ENCODE measurements at places on chromosomes 13 and 19.
A peak's percentile ranks its signal among the peaks of the same experiment; 100 is the strongest.

DNA sequence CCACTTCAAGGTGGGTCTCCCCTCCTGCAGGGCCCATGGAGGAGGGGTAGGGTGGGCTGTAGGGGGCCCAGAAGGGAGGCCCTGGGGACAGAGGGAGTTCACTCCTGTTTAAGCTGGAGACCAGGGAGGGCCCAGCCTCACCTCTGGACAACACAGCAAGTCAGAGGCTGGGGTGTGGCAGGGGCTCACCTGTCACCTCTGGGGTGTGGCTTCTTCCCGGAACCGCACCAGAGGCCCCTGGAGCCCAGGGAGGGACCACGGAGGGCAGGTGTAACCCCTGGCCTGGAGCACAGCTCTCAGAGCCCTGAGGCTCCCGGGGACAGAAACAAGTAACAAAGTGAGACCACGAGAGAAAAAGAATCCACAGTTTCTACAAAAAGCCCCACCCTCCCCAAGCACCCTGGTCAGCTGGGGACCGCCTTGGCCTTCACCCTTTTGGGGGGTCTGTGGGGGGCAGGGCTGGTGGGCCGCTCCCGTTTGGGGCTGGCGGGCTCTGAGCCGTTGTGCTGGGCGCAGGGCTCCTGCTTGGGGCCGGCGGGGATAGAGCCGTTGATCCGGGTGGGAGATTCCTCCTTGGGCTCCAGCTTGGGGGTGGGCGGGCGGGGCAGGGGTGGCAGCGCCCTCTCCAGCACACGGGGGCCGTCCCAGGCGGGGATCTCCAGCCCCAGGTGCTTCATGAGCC lies 8.0 kb downstream of the SIRT6 start:
- DNase-seq: no peak

- DNase-seq: no peak
These were observed 134.8 kb downstream of the B3GLCT start for GRCh38 chr13:31334547-31334946.

DNA sequence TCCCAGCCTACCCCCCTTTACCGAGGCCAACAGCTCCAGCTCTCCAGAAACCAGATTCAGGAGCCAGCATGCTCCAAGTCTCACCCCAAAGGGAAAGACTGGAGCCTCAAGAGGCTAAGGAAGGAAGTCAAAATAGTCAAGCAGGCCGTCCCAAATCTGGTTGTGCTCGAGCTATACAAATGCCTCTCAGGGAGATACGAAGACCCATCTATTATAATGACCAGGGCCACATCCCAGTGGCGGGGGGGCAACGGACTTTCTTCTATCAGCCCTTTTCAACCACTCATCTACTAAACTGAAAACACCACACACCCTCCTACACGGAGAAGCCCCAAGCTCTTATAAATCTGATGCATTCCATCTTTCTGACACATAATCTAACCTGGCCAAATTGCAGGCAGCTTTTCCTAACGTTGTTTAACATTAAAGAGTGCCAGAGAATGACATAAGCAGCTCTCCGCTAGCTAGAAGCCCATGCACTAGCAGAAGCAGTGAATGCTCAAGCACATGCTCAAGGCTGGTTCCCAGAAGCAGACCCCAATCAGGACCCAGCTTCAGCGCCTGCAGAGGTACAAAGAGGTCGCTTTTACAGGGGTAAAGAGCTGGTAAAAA lies 104.6 kb upstream of the ZNF98 start:
- DNase-seq: no peak

GRCh38 chr19:19538061-19538784 lies at the start of gene CILP2:
Gene CILP2 (plus strand): TSS chr19:19538265. CDS start chr19:19538350, 85 bp downstream.
- DNase-seq: peak; percentile 45

DNA sequence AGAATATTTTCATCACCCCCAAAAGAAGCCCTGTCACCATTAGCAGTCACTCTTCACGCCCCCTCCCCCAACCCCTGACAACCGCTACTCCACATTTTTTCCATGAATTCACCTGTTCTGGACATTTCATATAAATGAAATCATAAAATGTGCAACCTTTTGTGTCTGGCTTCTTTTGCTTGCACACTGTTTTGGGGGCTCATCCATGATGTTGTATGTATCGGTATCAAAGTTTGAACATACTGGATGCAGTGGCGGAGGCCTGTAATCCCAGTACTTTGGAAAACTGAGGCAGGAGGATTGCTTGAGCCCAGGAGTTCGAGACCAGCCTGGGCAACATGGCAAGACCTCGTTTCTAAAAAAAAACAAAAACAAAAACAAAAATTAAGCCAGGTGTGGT lies 7.2 kb downstream of the GADD45B start:
- DNase-seq: no peak

GRCh38 chr19:33297401-33298145 lies 4.8 kb downstream of the CEBPA start:
- DNase-seq: no peak

DNA sequence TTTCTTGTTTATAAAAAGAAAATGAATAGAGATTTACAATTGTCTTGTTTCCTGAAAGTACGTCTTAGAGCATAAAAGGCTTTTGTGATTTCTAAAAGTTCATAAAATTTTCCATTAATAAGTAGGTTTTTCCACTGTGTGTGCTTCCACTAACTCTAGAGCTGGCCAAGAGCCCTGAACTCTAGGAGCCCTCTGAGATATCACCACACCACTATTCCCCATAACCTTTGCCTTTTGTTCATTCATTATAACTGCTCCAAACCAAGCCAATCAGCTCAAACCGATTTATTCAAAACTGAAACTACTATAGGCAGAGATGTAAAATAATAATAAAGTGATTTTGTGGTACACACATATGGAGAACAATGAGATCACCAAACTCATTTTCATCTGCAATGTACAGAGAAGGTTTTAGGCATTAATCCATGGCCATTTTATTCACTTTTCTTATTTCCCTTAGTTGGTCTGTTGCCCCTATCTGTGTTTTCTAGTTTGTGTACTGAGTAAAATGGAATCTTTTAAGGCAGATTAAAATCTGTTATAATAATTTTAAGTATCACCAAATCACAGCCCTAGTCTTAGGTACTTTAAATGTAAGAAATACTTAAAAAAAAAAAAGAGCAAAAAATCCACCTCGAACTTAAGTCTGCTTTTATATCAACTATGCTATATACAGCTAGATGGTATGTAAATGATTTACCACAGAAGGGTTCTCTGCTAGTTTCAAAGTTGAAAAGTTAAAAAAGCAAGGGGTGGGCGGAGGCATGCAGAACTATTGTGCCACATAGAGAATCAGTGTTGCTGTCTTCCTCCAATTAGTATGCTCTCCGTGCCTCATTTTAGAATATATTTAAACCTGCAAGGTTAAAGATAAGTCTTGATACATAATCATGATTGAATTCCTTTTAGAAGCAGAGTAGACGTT lies 311.3 kb downstream of the KLF12 start:
- DNase-seq: no peak

GRCh38 chr19:40896418-40896796 lies 14.4 kb upstream of the CYP2A7 start:
- DNase-seq: no peak

- DNase-seq: peak; percentile 64
These were observed at the start of gene ZNF69 for GRCh38 chr19:11887611-11888531. Gene ZNF69 (plus strand): TSS chr19:11887782. CDS start chr19:11887924, 142 bp downstream.

DNA sequence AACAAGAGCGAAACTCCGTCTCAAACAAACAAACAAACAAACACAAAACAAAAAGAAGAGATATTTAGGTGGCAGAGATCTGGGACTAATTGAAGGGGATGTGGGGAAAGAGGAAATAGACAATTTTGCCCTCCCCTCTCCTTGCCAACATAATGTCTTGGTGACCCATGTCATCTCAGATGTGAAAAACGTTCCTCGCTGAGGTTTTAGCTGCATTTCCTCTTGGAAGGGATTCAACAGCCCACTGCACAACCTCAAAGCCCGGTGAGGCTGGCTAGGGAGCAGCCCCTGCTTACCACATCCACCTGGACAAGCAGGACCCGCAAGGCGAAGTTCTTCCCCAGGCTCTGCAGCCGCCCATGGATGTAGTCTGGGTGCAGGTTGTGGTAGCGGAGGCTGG lies 4.9 kb downstream of the ERCC1 start:
- no peak for DNase-seq

DNA sequence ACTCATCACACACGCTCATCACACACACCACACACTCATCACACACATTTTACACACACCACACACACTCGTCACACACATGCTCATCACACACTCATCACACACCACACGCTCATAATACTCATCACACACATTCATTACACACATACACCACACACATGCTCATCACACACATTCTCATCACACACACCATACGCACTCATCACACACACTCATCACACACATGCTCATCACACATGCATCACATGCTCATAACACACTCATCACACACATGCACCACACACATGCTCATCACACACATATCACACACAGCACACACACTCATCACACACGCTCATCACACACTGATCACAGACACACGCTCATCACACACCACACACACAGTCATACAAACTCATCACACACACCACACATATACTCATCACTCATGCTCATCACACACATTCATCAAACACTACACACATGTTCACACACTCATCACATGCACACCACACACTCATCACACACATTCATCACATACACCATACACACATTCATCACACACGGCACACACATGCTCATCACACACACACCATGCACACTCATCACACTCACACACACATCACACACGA lies 247.1 kb upstream of the SGCG start:
- DNase-seq: no peak

DNA sequence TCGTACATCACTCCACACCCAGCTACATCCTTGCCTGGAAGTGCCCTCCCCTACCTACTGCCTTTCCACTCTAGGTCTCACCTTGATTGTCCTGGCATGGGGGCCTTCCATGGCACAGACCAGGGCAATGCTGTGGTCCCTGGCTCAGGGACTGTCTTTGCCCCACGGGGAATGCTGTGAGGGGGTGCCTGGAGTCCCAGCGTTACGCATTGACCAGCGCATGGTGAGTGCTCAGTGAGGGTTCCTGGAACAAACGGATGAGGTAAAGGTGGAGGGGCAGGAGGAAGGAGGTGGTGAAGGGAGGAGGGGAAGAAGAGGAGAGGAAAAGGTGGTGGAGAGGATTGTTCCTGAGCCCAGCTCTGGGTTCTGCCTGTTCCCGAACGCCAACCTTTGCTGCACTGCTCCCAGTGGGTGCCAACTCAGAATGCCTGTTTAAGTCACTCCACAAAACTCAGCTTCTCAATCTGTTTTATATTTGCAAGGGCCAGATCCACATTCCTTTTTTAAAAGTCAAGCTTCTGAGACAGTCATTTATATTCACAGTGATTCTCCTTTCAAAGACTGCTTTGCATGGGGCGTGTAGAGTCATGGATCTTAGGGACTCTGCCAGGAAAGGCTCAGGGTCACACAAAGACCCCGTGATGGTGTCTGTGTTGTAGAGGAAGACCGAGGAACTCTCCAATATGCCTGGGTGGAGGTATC lies 40.8 kb downstream of the CHST8 start:
- no peak for DNase-seq

DNA sequence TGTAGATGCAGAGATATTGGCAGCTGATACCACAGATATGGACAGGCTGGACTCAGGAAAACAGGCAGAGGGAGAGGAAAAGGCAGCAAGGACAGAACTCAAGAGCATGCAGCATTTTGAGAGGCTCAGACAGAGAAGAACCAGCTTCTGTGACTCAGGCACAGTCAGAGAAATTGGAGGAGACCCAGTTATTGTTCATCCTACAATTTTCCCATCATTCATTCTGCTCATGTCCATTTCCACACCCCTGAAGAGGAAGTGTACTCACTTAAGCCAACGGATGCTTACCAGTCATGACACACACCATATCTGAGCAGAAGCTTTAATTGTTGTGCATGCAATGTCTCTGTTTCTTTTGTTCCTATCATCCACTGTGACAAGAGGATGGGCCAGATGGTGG lies 359.8 kb upstream of the HTR2A start:
- DNase-seq: no peak

DNA sequence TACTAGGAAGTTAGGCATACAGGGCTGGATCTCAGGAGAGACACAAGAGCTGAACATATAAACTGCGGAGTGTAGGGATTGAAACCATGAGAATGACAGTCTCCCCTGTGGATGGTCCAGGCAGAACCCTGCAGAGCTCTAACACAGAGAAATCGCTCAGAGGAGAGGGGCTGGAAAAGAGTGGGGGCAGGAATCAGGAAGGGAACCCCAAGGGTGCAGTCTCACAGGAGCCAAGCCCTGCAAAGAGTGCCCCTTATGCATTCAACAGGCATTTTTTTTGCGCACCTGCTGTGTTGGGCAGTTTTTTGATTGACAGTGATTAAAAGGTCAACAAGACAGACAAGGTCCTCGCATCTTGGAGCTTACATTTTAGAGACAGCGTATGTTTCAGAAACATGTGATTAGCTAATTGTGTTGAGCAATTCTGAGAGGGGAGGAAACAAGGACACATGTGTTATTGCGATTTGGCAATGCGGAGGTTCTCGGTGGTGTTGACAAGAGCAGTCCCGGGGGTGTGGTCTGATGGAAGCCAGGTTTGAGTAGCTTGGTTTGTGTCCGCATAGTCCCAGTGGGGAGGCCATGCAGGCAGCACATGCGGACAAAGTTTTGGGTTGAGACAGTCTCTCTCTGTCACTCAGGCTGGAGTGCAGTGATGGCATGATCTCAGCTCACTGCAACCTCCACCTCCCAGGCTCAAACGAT lies 182.6 kb upstream of the IRS2 start:
- no peak for DNase-seq

- DNase-seq: no peak
These were observed 31.1 kb downstream of the CEACAM8 start for GRCh38 chr19:42563352-42564210.

GRCh38 chr19:21047716-21048115 lies 27.3 kb downstream of the ZNF430 start:
- DNase-seq: no peak

- DNase-seq: no peak
These were observed 19.6 kb upstream of the SLC15A1 start for GRCh38 chr13:98771838-98772611.

DNA sequence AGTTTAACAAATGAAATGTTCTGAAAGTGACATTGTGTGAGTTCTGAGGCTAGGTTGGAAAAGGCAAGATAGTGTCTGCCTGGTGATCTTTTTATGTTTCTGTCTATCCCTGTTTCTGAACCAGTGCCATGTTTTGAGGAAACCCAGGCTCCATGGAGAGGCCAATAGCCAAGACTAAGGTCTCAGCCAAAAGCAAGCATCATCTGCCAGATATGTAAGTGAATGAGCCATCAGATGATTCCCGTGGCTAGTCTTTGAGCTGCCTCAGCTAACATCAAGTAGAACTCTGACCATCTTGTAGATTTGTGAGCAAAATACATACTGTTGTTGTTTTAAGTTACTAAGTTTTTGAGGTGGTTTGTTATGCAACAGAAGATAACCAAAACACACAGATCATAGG lies 19.6 kb upstream of the CCNA1 start:
- no peak for DNase-seq

GRCh38 chr19:41711376-41712261 lies 3.2 kb downstream of the CEACAM5 start:
- no peak for DNase-seq

DNA sequence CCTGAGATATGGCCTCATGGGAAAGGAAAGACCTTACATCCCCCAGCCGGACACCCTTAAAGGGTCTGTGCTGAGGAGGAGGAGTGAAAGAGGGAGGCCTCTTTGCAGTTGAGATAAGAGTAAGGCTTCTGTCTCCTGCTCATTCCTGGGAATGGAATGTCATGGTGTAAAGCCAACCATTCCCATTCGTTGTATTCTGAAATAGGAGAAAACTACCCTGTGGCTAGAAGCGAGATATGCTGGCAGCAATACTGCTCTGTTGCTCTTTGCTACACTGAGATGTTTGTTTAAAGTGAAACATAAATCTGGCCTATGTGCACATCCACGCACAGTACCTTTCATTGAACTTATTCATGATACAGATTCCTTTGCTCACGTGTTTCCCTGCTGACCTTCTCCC lies 783 bp upstream of the ZNF587B start:
- DNase-seq: no peak

- no peak for DNase-seq
These were observed 54.4 kb downstream of the FAM124A start for GRCh38 chr13:51276636-51277035.
